ENCODE measurements at places on chromosomes 3 and 15.

DNA sequence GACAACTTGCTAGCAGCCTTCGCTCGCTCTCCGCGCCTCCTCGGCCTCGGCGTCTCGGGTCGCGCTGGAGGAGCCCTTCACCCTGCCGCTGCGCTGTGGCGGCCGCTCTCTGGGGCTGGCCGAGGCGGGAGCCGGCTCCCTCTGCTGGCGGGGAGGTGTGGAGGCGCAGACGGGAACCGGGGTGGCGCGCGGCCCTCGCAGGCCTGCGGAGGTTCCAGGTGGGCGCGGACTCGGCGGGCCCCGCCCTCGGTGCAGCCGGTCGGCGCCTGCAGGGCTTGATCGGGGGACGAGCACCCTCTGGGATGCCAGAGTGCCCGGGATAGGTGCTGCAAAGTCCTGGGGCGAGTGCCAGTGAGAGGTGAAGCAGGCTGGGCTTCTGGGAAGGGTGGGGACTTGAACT, 989.9 kb downstream of the ROBO2 start:
- no peak for DNase-seq

DNA sequence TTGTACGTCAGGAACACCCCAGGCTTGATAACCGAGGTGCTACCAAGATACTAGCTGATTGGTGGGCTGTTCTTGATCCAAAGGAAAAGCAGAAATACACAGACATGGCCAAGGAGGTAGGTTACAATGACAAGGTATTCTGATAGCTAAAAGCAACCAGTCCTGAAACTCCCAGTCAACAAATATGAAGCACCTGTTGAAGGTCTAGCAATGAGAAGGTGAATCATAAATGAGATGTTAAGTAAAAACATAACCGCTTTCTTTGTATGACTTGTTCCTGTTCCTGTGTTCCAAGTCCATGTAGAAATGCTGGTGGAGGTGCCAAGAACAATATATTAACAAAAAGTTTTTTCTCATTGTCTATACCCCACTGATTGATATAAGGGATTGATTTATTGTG, 194.0 kb downstream of the BBX start:
- DNase-seq: no peak

GRCh38 chr3:42582474-42583070, 805 bp upstream of the SEC22C start:
- DNase-seq: no peak

GRCh38 chr3:172541945-172542488, 18.8 kb upstream of the TNFSF10 start:
- DNase-seq: no peak

DNA sequence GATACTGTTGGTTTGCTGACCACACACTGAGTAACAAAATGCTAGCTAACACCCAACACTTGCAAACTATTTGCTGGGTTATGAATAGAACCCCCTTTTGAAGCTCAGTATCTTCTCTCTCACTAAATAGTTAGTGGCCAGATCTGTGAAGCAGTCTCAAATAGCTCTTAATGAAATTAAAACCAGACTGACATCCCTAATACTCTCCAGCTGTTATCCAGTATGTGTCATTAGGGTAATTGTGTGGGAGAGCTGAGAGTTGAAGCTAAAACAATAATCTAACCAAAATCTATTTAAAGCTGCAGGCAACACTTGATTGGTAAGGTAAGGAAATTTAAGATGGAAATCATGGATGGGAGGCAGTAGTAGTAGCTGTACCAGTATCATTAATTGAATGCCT, 110.4 kb upstream of the RORA start:
- DNase-seq: no peak

GRCh38 chr3:10443272-10444109, 61.9 kb downstream of the ATP2B2 start:
- DNase-seq: no peak

- no peak for DNase-seq
Observed at GRCh38 chr15:99411234-99411633, 154.6 kb upstream of the MEF2A start.

DNA sequence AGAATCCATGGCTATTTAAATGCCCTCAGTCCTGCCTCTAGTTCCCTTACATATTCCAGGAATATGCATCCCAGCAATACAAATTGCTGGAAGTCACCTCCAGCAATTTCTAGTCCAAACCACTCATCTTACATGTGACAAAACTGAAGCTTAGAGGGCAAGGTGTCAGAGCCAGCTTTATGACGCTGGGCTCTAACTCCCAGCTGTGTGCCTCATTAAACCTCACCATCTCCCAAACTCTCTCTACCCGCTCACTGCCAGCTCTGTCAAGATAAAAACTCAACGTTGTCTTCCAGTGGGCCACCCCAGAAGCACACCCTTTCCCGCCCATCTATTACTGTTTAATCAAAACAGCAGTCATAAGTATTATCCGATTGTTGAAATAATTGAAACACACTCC, 7.9 kb downstream of the TNIK start:
- no peak for DNase-seq

- no peak for DNase-seq
Observed at GRCh38 chr3:42704136-42704841, 1.7 kb upstream of the HHATL start.

GRCh38 chr3:19917167-19917566, 16.9 kb downstream of the EFHB start:
- DNase-seq: no peak

DNA sequence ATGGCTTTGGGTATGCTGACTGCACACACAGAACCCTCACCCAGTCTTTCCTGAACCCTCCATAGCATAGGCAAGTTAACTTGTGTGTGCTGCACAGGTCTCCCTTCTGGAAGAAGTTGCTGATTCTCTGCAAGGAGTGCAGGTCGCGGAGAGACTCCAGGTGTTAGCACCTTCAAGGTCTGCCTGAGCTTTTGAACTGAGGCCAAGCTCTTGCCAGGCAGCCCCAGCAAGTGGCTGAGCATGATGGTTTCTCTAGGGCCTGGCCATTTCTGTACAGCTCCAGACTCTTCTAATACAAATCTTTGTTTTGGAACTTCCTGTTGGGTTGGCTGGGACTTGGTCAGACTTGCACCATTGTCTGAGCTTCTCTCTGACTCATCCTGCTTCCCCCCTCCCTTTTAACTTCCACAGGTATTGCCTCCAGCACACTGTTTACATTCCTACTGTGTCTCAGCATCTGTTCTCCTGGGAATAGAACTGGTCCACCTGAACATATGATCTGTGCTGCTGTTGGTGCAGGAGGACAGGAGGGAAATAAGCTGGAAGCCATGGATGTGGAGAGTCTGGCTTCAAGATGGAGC, 53.3 kb downstream of the KY start:
- DNase-seq: no peak

DNA sequence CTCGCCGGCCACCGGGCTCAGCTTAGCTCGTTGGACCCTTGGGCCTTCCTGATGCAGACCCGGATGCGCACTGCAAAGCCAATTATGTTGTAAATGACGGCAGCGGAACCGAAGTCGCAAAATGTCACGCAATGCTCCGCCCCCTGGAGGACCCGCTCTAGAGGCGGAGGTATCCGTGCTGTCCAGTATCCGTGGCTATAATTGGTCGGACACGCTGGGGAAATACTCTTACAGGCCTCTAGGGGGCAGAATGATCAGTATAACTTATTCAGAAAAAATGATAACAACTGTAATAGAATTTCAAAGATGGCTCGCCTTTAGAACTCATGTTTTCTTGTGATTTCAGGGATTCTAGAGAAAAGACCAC, at the start of gene PRR23B:
PRR23B (minus strand) TSS at position 59 of the 367 bp plus-strand sequence. CDS start 265 bp downstream, outside the sequence.
- DNase-seq: no peak

DNA sequence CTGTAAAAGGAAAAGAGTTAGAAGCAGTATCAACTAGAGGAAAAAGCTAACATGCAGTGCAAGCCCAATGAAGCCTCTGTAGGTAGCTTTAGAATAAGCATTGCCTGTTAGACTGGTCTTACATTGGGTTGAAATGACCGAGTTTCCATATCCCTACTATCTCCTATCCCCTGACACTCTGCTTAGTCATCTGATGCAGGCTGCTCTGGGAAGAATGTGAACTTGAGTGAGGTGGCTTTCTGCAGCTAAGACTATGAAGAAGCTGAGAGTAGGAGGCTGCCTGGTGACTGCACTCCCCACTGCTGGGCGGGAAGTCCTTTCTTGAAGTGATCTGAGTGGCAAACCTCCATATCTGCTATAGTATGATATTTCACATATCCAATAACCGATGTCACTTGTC, 64.7 kb downstream of the OXSM start:
- DNase-seq: no peak

DNA sequence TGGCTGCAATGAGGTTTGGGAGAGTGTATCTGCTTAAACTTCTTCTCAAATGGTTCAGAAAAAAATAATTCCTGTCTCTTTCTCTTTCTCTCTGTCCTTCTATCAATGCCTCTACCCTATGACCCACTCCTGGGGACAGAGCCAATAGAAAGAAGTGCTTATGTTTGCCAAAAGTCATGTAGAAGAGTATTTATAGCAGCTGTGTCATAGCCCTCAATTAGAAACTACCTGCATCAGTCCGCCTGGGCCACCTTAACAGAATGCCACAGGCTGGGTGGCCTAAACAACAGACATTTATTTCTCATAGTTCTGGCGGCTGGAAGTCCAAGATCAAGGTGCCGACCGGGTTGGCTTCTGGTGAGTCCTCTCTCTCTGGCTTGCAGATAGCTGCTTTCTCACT, 92.5 kb downstream of the HMG20A start:
- no peak for DNase-seq

GRCh38 chr3:52481819-52482521, 13.2 kb upstream of the STAB1 start:
- DNase-seq: no peak

GRCh38 chr3:133330065-133330464, 69.8 kb upstream of the BFSP2 start:
- DNase-seq: no peak

- no peak for DNase-seq
Observed at GRCh38 chr3:82080261-82080660, 318.8 kb upstream of the GBE1 start.

GRCh38 chr15:83380682-83381081, 66.5 kb upstream of the SH3GL3 start:
- no peak for DNase-seq

DNA sequence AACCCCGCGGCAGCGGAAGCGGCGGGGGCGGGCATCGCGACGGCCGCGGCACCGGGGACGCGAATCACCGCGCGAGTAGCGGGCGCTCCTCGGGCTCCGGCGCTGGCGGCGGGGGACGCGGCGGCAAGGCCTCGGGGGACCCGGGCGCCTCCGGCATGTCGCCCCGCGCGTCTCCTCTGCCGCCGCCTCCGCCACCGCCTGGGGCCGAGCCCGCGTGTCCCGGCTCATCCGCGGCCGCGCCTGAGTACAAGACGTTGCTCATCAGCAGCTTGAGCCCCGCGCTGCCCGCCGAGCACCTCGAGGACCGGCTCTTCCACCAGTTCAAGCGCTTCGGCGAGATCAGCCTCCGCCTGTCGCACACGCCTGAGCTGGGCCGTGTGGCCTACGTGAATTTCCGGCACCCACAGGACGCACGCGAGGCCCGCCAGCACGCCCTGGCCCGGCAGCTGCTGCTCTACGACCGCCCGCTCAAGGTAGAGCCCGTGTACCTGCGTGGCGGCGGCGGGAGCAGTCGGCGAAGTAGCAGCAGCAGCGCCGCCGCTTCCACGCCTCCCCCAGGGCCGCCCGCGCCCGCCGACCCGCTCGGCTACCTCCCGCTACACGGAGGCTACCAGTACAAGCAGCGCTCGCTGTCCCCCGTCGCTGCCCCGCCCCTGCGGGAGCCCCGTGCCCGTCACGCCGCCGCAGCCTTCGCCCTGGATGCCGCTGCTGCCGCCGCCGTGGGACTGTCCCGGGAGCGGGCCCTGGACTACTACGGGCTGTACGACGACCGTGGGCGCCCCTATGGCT, 675 bp downstream of the RBM15B start:
- DNase-seq: no peak

DNA sequence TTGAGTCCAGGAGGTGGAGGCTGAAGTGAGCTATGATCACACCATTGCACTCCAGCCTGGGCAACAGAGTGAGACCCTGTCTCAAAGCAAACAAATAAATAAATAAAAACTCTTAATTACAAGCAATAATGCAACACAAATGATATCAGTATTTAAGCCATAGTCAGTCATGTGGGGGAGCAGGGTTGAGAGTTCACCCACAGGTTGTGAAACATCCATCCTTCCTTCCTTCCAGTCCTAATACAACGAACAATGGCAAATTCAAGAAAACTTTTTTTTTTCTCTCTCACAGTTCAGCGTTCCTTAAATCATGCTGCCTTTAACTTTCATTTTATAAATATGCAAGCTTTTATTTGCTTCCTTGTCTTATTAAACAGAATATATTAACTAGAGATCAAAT, 24.1 kb downstream of the ZNF592 start:
- DNase-seq: no peak

DNA sequence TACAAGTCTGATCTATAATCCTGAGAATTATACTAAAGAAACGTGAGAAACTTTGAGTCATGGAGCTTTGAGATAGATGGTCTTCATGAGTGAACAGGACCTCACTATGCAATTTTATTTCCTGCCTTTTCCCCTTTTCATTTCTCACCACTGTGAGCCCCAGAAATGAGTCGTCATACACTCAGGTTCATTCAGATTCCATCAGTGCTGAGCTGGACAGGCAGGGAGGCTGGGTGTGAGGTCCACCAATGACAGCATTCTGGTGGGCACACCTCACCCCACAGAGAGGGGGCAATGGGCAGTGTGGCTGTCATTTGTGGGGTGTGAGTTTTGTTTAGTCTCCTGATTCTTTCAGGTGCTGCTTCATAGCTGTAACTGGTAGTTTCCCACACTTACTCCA, 16.9 kb downstream of the TIGIT start:
- no peak for DNase-seq

DNA sequence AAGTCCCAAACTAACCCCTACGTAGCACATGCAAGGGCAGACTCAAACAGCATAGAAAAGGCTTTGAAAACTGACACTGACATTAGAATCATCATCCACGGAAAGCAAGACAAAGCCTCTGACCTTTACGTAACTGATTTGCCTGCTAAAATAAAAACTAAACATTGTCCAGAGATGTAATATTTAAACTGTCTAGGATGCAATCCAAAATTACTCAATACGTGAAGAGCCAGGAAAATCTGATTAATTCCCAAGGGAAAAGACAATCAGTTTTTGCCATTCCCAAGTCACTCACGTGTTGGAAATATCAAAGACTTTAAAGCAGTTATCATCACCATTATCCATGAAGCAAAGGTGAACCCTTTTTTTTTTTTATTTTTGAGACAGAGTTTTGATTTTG, 13.3 kb upstream of the IQCF1 start:
- DNase-seq: no peak

- no peak for DNase-seq
Observed at GRCh38 chr3:70360979-70361760, 48.7 kb upstream of the MDFIC2 start.

DNA sequence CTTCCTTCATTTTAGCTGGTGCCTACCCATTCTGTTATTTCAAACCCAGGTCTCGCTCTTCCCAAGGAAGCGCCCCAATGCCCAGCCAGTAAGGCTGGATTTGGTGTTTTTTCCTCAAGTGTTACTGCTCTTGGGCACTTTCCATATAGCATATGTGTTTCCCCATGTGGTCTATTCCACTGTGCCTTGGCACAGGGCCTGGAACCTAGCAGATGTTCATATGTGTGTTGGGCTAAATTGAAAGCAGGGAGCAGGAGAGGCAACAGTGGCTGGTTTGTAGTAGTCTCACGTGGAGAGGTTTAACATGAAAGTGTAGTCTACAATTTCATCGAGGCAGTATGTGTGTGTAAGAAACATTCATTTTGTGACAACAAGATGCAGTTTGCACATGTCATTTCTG, 48.2 kb upstream of the TEX264 start:
- DNase-seq: no peak

GRCh38 chr3:164752812-164753211, 325.5 kb downstream of the SI start:
- DNase-seq: no peak

GRCh38 chr3:38460377-38461270, 6.9 kb downstream of the ACVR2B start:
- no peak for DNase-seq

GRCh38 chr3:29554566-29554965, 273.7 kb downstream of the RBMS3 start:
- DNase-seq: no peak

Data from activated CD8-positive, alpha-beta memory T cell treated with anti-CD3 and anti-CD28 coated beads for 1 hour (primary cell).